ENCODE measurements at places on chromosomes 6 and 20. TPM values are rescaled to one million over a fixed set of nuclear protein-coding genes. Genes with fewer than 3 reads are reported as not detected.

DNA sequence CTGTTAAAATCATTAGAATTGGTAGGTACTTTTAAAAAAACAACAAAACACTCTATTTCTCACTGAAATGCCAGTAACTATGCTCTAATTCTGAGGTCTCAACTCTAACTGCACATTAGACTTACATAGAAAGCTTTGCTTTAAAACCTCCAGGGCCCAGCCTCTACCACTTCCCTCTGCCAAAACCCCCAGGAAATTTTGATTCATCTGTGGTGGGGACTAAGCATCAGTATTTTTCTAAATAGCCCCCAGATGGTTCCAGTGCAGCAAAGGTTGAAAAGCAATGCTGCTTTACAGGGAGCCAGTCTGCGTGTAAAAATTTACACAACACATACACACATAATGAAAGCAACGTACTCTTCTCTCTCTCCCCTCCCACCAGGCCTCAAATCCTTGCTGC lies 3.8 kb downstream of the TBC1D32 start:
- DNase-seq = no peak

DNA sequence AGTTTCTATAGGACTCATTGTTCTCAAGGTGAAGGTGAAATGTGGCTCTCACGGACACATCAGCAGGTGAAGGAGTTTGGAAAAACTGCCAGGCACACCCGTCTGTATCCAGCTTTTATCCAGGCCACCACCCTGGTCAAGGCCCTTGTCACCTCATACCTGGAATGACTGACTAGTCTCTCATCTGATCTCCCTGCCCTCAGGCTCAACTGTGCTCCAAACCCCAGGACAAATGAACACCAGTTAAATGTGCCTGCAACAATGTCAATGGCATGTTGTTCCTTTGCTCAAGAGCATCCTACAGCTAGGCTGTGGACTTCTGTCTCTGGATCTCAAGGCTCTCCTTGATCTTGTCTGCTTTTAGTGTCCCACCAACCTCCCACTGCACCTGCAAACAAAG lies 47.6 kb upstream of the DSP start:
- no peak for DNase-seq

DNA sequence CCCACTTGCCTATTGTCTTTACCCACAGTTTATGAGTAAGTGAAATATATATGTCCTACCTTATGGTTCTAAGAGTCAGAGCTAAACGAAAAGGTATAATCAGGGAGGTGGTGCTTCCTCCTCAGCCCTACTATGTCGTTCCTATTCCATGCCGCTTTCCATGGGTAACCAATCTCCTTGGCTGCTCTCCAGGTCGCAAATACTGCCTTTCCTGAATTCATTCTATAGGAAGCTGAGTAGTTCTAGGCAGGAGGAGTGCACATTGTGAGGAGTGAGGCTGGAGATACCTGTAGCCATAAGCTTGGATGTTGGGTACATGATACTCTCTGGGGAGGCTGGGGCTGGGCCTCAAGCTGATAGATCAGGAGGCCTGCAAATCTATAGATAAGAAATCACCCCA lies 5.8 kb downstream of the IL20RA start:
- DNase-seq = no peak

DNA sequence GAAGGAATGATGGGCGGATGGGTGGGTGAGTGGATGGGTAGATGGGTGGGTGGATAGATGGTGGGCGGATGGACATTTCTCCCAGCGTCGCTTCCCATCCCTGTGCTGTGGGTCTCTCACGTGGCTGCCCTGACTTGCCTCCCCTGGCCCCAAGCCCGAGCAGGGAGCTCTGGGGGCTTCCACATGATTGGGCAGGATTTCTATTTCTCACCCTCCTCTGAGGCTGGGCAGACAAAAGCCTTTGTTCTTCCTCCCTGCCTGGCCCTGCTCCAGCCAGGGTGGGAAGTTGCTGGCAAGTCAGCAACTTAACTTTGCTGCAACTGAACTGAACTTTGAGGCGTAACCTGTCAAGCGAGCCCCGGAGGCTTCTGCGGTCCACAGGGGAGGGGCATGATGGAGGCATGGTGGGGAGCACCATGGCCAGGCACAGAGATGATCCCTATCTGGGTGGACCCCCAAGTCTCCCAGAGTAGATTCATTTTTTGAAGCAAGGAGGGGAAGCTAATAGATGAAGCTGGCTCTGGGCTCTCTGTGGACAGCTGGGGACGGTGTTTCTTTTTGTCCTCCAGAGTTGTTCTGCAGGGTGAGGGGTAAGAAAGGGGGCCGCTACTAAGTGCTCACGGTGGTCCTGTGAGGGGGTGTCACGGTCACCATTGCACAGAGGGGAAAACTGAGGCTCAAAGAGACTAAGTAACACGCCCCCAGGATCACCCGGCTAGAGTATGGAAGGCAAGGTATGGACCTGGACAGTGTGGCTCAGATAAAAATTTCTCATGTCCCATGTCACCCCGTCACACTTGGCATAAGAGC lies 140.1 kb downstream of the CEBPB start:
- no peak for DNase-seq

- DNase-seq = no peak
Observed at GRCh38 chr20:23119456-23120216, 33.5 kb upstream of the CD93 start.

C20orf204 gene
- 1.6 TPM for total RNA-seq

DNA sequence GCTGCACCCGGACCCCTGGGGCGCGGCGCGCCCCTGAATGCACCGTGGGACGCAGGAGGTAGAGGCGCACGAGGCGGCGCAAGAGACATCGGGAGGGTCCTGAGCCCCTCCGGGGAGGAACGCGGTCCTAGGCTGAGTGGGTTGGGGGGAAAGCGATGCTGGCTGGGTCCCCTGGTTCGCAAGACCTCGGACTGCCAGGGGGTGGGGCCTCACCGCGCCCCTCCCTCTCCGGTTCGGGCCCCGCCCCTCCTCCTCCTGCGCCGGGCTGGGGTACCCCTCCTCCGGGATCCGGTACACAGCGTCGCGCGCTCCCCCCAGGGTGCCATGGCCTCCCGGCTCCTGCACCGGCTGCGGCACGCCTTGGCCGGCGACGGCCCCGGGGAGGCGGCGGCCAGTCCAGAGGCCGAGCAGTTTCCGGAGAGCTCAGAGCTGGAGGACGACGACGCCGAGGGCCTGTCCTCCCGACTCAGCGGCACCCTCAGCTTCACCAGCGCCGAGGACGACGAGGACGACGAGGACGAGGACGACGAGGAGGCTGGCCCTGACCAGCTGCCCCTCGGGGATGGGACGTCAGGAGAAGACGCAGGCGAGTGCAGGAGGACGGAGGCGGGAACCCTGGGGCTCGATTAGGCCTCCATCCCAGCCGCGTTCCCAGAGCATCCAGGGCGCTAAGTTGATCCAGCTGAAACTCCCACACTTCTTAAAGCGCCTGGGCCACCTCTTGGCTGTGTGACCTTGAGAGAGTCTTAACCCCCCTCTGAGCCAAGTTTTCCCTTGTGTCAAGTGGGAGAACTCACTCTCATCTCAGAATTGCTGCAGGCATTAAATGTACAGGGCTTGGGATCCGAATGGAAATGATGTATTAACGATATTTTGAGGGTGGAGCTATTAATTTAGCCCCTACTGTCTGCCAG lies 541 bp downstream of the SNX21 start:
- DNase-seq = peak; percentile 66

HDDC2 gene
- 71.5 TPM for total RNA-seq

KIAA0408 gene
- total RNA-seq = 12.8 TPM

DNA sequence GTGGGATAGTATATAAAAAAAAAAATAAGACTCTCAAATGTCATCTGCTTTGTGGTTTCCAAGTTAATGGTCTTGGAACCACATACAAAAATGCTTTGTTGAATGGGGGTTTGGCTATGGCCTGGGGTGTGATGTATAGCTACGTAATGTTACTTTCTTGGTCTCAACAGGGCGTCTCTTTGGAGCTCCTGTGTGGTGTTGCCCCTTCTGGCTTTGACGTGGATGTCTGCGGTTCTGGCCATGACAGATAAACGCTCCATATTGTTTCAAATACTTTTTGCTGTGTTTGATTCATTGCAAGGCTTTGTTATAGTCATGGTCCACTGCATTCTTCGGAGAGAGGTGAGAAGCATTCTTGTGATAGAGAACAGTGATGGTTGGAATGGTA lies 457.7 kb downstream of the LMBRD1 start:
- no peak for DNase-seq

DNA sequence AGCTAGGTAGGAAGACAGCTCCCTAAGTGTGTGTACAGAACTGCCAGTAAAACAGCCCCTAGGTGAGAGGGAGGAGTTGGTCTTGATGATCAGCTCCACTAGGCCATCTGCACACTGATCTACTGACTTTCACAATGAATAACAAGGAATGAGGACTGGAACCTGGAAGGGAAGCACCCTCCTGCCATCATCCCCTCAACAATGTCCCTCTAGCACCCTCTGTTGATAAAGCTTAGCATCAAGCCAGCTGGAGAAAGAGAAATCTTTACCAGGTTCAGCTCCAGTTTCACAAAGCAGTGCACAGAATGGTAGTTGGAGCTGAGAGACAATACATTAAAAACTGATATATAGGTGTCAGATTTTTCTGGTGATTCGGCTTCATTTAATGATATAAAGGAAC lies 57.2 kb upstream of the IRAK1BP1 start:
- peak; percentile 75 for DNase-seq

GLP1R gene
- not detected for total RNA-seq

DNA sequence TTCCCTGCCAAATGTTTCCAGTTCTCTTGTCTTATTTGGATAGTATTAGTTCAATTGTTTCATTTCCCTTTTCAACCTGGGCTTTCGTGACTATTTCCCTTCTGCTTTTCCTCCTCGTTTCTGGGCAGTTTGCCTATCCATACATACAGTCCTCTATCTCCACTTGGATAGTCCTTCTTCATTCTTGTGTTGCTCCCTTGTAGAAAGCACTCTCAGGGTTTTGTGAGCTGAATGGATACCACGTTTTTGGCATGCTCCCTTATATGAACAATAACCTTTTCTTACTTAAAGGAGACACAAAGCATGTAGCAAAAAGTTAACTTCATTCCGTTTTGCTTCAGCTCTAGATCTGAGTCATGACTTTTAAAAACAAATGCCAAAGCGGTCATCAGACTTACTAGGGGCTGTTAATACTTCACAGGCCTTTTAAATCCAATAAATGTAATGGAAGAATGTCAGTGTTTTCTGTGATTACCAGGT lies 16.6 kb downstream of the CRYBG1 start:
- DNase-seq = peak; percentile 91

- peak; percentile 53 for DNase-seq
Observed at GRCh38 chr6:121851056-121851455, 415.6 kb downstream of the GJA1 start.

SIRPG gene
- total RNA-seq = not detected

NR2E1 gene
- not detected for total RNA-seq

- no peak for DNase-seq
Observed at GRCh38 chr6:118761645-118762044, 110.3 kb upstream of the CEP85L start.

WFDC10A gene
- not detected for total RNA-seq

RALGAPB gene
- total RNA-seq = 49.0 TPM

DNA sequence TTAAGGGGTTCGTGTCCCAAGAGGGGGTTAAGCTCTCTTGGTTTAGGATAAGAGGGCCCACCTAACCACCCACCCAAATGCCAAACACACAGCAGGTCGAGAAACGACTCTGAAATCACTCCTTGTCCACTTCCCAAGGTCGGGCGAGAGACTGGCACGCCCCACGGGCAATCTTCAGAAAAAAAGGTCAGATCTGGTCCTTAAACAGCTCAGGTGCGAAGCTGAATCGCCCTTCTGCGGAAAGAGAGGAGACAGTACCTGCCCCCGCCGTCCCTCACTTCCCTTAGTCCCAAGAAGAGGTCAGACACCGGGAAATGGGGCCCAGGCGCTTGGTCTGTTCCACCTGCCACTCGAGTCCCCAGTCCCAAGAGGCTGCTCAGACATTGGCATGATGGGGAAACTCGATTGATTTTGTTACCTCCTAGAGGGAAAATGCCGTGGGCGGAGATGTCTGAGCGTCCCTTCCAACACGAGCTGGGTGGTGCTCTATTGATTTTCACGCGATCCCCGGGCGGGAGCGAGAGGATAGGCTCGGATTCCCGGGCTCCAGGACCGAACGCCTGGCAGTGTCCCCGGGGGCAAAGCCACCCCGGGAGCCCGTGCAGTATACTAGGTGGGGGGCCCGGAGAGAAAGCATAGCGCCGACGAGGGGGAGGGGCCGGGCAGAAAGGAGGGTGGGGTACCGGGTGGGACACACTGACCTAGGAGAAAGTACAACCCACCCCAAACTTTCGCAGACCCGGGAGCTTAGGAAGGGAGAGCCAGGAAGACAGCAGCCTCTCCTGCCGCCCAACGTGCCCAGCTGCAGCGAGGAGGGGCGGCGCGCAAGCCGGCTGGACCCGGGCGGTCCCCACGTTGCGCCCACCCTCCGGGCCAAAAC lies 1.1 kb upstream of the SAMD5 start:
- DNase-seq = peak; percentile 1

DNA sequence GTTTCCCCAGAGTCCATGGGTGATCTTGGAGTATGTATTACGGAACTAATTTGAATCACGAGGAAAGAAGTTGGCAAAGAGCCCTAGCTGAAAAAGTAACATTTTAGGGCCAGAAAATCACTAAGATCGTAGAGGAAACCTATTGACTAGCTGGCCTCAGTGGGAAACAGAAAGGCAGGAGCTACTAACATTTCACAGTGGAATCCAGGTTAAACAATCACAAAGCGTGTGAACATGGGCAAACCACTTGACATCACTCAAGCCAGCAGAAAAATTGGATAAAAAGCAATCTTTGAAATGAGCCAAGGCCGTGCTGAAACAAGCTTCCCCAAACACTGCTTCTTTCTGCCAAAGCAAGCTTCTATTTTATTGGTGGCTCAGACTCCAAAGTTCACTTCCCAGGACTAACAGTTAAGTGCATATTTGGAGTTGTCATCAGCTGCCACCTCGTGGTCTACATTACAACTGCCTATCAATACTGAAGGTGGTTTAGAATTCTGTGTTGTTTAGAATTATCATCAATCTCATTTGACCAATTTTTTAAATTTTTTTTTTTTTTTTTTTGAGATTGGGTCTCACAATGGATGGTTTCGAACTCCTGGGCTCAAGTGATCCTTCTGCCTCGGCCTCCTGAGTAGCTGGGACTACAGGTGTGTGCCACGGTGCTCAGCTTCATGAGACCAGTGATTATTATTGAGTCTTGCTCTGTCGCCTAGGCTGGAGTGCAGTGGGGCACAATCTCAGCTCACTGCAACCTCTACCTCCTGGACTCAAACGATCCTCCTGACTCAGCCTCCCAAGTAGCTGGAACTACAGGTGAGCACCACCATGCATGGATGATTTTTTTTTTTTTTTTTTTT lies 10.6 kb downstream of the RPS10 start:
- peak; percentile 93 for DNase-seq

DNA sequence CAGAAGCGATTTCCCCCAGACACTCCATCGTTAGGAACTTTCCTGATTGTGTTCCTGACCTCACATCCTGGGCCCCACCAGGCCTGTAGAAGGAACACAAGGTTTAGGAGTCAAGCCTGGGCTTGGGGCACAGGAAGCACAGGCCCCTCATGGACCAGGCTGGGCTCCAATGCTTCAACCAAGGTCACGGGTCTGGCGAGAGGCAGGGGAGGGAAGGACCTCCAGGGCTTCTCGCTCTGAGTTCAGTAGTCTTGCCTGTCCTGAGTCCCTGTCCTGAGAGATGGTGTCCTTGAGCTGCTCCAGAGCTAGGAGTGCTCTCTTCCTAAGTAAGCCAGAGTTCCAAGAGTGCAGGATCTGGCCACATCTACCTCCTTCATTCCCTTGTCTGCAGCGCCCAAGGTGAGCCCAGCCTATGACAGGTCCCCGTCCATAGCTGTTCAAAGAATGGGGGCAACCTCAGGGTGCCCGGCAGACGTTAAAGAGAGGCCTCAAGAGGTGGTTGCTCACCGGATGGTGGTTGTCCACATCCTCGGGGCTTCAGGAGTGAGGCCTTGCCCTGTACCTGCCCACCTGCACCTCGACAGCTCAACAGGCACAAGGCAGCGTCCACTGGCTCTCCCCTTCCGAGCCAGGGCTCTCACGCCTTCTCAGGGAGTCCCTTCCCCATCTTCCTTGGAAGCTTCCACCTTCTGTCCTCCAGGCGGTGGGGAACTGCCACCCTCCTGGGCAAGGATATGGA lies 1.6 kb upstream of the TUBB1 start:
- no peak for DNase-seq
